Stimulated activated CD4-positive, alpha-beta T cell treated with anti-CD3 and anti-CD28 coated beads, Interleukin-12 subunit alpha, Interleukin-12 subunit beta, amount 100 ng/mL, for 4 hours (primary cell): ENCODE measurements at places on chromosomes 3 and 15.

- DNase-seq = no peak
Observed at GRCh38 chr3:46928282-46928681, 48.3 kb downstream of the CCDC12 start.

DNA sequence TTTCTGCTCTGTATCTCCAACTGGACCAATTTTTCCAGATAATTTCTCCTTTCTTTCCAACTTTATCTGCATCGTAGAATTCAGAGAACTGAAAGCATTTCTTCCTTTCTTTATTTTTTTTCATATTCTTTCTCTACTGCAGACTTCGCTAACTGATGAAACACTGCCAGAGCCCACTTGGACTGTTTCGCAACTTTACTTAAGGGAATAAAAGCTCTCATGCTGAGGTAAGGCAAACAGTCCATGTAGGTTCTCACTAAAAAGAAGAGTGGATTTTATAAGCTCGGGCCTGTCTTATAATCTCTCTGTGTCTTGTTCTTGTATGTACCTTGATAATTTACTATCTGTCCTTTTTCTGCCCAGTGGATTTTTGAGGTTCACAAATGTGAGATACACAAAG is 163.5 kb downstream of the CNTN4 start:
- no peak for DNase-seq

- DNase-seq = no peak
Observed at GRCh38 chr15:60969658-60970057, 259.4 kb downstream of the RORA start.

DNA sequence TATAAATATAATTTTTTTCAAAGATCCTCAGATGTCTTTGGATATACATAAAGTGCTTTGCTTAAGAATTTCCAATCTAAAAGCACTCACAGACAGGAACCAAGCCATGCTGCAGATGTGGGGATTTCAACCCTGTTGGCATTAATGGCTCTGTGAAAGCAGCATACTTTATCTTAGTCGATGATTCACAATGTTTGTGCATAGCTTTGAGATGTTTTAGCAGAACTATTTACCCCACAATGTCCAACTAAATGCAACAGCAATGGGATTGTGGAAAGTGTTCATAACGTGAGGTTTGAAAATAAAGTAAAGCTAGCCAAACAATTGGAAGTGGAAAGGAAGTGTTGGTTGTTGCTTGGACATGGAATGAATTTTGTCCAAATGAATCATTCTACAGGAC is 371.4 kb downstream of the SOX2 start:
- DNase-seq = no peak

DNA sequence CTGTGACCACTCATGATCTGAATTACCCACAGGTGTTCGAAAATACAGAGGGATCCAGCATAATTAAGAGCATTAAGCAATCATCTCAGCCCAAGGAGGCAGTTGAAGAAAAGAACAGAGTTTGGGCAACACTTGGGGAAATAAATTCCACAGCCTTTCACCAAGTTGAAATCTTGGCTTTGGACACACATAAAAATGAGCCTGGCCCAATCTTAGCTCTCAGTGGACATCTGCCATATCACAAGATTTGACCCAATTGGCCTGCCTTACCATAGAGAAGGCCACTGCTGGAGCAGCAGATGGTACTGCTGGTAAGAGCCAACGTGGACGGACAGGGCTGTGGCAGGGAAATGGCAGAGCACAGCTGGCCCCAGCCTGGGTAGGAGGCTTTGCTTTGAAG is 13.0 kb downstream of the FOXP1 start:
- DNase-seq = no peak

GRCh38 chr3:40715551-40715950 is 190.8 kb downstream of the ZNF621 start:
- DNase-seq = no peak

- no peak for DNase-seq
Observed at GRCh38 chr15:52765785-52766184, 24.4 kb downstream of the ONECUT1 start.

GRCh38 chr15:57333487-57333886 is 42.8 kb upstream of the CGNL1 start:
- DNase-seq = no peak

DNA sequence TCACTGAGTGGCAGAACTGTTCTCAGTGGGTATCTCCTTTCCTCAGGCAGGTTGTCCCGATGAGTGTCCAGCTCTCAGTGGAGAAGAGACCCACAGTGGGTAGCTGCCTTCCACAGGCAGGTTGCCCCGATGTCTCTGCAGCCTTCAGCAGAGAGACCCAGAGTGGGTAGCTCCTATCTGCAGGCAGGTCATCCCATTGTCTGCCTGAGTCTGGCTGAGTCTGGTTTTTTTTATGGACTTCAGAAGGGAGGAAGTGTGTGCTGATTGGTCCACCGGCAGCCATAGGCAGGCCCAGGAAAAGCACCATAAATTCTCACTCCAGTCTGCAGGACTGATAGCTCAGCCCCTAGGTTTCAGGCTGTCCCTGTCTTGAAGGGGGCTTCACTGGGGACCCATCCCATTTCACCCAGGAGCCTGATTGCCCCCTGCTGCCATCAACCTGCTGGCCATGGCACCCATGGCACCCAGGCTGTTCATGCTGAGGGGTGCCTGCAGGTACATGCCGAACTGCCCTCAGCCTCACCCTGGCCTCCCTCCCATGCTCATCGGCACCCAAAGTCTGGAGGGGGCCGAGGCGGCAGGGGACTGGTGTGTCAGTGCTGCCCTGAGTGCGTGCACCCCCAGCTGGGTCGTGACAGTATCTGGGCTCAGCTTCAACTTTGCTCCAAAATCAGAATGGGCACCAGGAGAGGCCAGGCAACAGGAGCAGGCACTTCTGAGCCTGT is 3.6 kb upstream of the LIMD1 start:
- DNase-seq = no peak

GRCh38 chr3:180161770-180162169 is 125.0 kb upstream of the PEX5L start:
- DNase-seq = no peak

- no peak for DNase-seq
Observed at GRCh38 chr3:188343894-188344293, 189.9 kb downstream of the LPP start.

DNA sequence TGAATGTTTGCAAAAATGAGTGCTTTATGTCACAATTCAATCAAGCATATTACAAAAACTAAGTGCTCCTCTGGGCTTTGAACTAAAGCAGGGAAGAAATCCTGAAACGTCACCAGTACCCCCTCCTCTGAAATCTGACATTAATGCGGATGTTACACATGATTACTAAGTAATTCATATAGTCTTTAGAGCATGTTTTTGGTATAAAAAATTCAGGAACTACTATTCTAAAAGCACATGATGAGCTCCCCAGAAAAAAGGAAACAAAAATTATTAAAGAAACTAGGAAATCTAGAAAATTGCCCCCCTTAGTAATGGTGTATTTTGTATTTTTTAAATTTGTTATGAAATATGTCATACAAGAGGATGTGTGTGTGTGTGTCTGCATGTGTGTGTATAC is 87.7 kb downstream of the MYO5A start:
- DNase-seq = no peak

GRCh38 chr3:10602769-10603768 is 97.7 kb upstream of the ATP2B2 start:
- peak; percentile 47 for DNase-seq

DNA sequence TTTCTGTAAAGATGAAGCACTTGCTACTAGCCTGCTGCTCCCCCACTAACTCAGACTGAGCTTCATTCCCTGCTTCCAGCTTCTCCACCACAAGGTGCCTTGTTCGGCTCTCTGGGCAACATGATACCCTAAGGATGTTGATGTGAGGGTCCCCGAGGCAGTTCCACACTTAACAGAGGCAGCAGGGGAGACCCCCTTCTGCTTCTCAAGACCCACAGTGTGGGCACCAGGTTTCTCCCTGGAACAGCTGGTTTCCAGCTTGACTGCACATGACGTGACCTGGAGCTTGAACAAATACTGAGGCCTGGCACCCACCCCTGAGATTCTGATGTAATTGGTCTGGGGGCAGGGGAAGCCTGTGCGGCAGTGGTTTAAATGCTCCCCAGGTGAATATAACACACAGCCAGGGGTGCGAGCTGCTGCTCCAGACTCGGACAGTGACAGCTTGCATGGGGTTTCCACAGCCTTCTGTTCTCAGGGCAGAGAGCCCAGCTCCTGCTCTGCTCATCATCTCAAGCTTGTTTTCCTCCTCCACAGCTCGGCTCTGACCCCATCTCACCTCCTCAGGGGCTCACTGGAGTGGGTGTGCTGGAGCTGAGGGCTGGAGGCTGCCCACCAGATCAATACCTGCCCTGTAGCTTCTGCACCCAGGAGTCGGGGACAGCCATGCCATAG is 95.0 kb upstream of the HACD2 start:
- no peak for DNase-seq

DNA sequence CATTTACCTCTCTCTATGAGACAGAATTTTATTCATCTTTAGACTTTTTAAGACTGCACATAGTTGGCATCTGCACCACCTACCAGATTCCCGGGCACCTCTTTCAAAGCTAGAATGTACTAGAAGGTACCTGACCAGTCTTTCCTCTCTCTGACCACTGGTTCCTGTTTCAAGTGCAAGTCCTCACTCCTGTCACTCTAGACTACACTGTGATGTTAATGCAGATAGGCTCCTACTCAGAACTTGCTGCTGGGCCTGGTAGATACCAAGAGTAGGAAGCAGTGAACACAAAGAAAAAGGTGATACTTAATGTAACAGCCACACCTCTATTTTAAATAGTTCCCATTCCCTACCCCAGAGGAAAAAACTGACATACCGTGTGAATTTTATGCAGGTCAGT is 8.1 kb upstream of the TCAIM start:
- DNase-seq = no peak

GRCh38 chr15:99336794-99337193 is 85.5 kb downstream of the LRRC28 start:
- DNase-seq = no peak
